Putamen (tissue), 1 donor: ENCODE measurements at places on chromosomes 13 and 19.
A peak's percentile ranks its signal among the peaks of the same experiment; 100 is the strongest.

- DNase-seq = peak; percentile 49
These were observed 2.5 kb downstream of the KLK10 start for GRCh38 chr19:51016798-51017683.

GRCh38 chr13:51922771-51923480 is 61.2 kb downstream of the CCDC70 start:
- no peak for DNase-seq

- no peak for DNase-seq
These were observed 26.9 kb downstream of the VSTM2B start for GRCh38 chr19:29552454-29553280.

DNA sequence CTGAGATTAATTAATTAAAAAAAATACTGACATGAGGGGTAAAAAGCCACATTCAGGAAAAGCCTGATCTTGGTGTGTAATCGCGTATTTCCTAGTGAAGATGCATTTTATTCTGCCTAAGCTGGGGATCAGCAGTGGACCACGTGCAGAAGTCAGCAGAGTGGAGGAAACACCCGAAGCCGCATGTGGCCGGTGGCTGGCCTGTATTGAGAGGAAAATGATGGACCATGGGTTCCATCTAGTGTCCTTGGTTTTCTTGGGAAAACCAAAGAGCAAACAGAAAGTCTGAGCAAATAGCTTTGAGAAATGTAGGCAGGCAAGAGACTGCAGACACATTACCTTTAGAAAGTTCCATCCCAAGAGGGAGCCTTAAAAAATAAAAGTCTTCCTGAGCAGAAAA is 23.7 kb upstream of the SHISA2 start:
- DNase-seq = no peak

- DNase-seq = peak; percentile 94
These were observed at the start of gene NDUFS7 for GRCh38 chr19:1383312-1384084. Gene NDUFS7, plus strand, starts transcription at chr19:1383907. Its CDS starts 20 bp downstream, at chr19:1383927.

DNA sequence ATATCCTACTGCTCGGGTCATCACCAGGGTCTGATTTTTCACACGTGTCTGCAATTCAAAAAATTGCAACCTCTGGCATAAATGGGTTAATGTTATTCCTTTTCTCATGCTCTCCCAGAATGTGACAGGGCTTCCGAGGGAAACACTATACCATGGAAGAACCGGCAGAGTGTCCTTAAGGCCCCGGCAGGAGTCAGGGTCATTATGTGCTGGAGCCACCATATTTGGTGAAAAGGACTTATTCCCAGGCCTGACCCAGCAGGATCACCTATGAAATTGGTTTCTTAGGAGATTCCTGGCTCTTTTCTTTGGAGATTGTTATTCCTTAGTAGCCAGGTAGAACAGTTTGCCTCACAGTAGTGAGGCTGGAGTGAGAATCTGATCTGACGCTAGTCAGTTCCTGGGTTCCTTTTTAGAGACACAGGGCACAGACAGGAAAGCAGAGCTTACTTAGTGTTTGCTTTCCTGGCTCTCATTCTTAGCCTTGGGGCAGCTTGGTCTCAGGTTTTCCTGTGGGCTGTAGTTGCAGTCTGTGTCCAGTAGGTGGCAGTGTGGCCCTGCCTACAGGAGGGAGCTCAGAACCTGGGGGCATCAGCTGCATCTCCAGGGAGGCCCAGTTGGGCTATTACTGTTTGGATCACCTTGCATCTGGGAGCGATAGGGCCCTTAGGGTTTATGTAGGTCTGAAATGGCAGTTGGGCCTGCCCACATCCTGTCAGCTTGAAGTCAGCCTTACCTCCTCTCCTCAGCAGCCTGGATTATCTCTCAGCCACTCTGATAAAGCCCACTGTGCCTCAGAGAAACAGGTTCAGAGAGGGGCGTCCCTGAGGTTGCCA is 12.4 kb downstream of the SNRNP70 start:
- DNase-seq = peak; percentile 63

GRCh38 chr19:44816301-44816700 is 7.4 kb downstream of the BCAM start:
- no peak for DNase-seq

- DNase-seq = no peak
These were observed 796.3 kb downstream of the DIAPH3 start for GRCh38 chr13:59367467-59367866.

DNA sequence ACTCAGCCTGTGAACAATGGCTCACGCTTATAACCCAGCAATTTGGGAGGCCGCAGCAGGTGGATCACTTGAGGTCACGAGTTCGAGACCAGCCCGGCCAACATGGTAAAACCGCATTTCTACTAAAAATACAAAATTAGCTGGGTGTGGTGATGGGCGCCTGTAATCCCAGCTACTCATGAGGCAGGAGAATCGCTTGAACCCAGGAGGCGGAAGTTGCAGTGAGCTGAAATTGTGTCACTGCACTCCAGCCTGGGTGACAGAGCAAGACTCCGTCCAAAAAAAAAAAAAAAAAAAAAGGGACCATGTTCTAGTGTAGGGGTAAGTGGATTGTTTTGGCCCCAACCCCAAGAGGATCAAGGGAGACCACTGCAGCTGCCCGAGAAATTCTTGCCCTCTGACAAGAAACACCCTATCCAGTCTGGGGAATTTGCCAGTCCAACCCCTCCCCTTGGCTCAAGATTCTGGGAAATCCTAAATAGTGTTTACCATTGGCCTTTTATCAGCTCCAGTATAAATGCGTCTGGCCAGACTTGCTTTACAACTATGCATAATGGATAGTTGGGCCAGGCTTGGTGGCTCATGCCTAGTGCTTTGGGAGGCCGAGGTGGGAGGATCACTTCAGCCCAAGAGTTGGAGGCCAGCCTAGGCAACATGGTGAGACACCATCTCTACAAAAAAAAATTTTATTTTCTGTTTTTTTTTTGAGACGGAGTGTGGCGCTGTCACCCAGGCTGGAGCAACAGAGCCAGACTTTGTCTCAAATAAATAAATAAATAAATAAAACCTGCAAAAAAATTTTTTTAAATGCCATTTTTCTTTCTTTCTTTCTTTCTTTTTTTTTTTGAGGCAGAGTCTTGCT is 5.1 kb upstream of the DHDH start:
- DNase-seq = no peak

GRCh38 chr13:74264333-74264732 is 130.1 kb upstream of the KLF12 start:
- DNase-seq = no peak

- DNase-seq = no peak
These were observed 309.3 kb upstream of the HTR2A start for GRCh38 chr13:47206111-47206510.

GRCh38 chr13:114108141-114108761 is 24.2 kb downstream of the RASA3 start:
- no peak for DNase-seq

GRCh38 chr13:24272452-24273161 is 36.8 kb upstream of the C1QTNF9 start:
- no peak for DNase-seq

GRCh38 chr13:109500146-109500773 is 286.1 kb downstream of the IRS2 start:
- DNase-seq = no peak

- DNase-seq = no peak
These were observed 408.4 kb downstream of the SPRY2 start for GRCh38 chr13:79932556-79932955.
